Esophagus squamous epithelium (tissue), 5 donors: ENCODE measurements at places on chromosomes 13 and 19.

GRCh38 chr19:19033176-19033425 lies 216 bp downstream of the SUGP2 start:
- no peak for DNase-seq

- DNase-seq: no peak
These were observed 792 bp upstream of the PEX11G start for GRCh38 chr19:7489609-7490044.

DNA sequence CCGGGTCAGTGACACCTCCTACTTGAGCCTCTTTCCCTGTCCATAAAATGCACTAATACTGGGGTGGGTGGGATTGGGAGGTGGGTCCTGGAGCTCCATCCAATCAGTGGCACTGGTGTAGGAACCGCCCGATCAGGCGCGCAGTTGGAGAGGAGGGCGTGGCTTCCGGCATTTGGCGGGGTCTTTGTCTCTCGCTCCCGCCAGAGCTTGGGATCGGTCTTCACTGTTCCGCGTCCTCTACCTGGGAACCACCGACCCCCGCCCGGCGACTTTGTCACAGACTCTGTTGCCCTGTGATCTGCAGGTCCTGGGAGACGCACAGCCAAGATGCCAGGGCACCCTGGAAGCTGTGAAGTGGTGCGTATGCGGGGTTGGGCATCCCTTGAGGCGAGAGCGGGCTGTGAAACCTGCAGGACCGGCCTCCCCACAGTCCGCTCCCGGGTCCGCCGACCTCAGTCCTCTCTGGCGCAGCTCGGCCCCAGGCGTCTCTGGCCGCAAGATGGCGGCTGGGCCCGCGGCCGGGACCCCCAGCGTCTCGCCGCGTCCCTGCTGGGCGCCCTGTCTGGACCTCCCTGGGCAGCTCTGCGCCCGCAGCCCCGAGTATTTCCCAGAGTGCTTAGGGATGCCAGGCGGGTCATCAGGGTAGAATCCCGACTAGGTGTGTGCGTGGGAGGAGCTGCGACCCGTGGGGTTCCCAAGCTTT lies 41.6 kb upstream of the ZNF730 start:
- no peak for DNase-seq

GRCh38 chr19:56476651-56477428 lies at the start of gene ZNF667:
Gene ZNF667, minus strand, starts transcription at chr19:56477345. Its CDS starts 14,975 bp downstream, at chr19:56462370.
- DNase-seq: no peak

DNA sequence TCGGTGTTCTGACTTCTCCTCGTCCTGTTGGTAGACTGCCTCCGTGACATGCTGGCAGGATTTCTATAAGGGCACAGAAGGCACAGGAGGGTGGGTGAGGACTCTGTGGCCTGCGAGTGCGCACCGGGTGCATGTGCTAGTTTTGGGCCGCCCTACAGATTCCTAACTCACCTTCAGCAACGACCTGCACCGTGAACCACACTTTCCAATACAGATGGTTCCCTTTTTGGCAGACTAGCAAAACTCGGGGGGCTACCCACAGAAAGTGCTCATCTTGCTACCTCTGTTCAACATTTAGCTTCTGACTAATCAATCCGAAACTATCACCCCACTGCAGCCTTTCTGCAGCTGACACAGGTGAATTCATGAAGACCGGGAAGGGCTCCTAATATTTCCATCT lies 14.1 kb upstream of the AMER2 start:
- no peak for DNase-seq

DNA sequence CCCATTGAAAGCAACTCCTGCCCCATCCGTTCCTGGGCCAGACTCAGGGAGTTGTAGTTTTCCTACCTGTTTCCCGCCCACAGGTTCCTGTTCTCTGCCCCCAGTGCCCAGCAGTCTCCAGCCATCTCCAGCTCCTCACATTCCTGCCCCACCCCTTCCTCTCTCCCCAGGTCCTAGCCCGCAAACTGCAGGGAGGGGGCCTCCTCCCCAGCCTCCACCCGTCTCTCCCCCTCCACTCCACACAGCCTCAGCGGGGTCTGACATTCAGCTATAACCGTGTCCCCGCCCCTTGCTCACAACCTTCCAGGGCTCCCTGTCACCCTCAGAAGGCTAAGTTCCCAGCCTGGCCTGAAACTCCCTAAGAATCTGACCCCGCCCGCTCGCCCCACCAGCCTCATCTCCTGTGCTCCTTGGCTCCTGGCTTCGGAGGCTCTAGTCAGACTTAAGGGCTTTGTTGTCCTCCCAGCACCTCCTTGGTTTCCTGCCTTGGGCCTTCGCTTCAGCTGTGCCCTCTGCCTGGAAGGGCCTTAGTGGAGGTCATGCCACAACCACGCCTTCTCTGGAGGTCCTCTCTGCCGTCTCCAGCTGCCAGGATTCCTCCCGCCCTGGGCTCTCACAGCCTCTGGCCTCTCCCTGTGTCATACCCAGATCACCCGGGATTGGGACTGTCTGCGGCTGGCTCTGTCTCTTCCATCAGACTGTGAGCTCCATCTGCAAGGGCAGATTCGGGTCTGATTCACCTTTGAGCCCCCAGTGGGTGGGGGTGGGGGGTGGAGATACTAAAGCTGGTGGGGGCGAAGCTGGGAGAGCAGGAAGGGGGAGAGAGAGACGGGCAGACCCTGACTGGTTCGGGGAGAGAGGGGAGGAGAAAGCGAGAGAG lies 5.1 kb upstream of the SPACA6 start:
- DNase-seq: no peak

GRCh38 chr13:79549355-79550106 lies 68.6 kb downstream of the NDFIP2 start:
- DNase-seq: no peak

GRCh38 chr13:25575562-25575961 lies 203.8 kb downstream of the ATP8A2 start:
- DNase-seq: no peak

GRCh38 chr13:46717275-46717674 lies 79.7 kb downstream of the ESD start:
- DNase-seq: no peak

DNA sequence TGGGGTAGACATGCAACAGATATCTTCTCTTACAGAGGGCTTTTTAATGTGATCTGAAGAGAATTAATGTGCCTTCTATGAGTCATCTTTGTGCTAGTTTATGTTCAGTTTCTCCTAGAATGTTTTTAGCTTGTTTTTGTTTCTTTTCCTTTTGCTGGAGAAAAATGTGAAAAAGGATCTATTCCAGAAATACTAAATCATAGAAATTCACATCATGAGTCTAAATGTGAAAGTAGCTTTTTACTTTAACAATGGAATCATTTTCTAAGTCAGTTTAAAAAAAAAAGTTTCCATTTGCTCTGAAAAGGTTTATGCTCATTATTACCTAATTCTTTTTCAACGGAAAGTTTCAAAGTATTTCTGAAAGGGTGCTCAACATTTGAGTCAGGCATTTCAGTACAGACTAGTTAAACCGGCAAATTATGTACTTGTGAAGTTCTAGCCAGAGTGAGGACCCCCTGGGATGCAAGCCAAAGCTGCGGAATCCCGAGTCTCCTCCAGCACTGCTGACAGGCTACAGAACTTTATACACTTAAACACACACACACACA lies 72.9 kb downstream of the SPATA13 start:
- no peak for DNase-seq

DNA sequence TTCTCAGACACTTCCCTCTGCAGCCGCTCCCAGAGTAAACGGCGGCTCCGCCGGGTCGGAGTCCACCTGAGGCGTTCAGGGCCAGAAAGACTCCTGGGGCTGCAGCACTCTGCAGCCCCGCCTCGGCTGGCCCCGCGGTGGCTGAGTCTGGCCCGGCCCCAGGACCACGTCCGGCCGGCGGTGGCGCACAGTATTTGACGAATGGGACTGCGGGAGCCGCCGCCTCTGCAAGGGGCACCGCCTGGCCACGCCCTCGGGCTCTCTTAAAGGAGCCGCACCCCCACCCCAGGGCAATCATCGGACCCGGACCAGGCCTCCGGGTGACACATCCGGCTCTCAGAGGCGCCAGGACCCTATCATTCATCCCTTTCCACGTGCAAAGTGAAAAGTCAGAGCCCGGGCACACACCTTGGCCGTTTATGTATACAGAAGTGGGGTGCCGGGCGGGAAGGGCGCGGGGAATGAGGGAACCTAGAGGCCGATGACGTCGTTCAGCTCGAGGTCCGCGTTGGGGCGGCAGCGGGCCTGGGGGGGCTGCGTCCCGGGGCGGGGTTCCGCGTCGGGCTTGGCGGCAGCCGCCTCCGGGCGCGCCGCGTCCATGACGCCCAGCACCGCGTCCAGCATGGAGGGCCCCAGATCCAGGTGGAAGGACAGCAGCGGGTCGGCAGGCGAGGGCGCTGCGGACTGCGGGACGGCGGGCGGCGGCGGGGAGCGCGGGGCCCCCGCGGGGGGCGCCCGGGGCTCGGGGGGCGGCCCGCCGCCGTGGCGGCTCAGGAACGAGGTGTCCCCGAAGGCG lies 1.2 kb upstream of the LENG9 start:
- DNase-seq: peak; percentile 77
